Epithelial cell of prostate (primary cell): ENCODE measurements at places on chromosomes 1 and 21.
A peak's percentile ranks its signal among the peaks of the same experiment; 100 is the strongest.

DNA sequence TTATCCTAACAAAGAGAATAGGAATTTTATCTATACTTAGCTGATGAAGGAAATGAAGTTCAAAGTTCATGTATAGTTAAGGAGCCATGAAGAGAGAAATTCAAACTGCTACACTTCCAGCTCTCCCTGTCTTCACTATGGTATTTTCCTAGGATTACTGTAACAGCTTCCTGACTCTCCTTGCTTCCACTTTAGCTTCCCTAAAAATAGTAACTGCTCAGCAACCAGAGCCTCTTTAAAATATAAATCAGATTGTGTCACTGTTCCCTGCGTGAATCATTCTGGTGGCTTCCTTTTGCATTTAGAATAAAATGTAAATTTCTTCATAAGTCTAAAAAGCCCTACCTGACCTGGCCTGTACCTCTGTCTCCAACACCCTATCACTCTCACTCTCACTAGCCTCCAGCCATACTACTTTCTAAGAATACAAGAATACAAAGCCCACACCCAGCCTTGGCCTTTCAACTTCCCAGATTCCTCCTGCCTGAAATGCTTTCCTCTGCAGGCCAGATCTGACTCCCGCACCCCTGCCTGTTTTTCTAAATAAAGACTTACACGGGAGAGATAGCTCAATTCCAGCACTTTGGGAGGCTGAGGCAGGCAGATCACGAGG lies 30.5 kb downstream of the OR10J1 start:
- no peak for DNase-seq

- no peak for DNase-seq
Observed at GRCh38 chr1:163427279-163427678, 105.5 kb downstream of the NUF2 start.

DNA sequence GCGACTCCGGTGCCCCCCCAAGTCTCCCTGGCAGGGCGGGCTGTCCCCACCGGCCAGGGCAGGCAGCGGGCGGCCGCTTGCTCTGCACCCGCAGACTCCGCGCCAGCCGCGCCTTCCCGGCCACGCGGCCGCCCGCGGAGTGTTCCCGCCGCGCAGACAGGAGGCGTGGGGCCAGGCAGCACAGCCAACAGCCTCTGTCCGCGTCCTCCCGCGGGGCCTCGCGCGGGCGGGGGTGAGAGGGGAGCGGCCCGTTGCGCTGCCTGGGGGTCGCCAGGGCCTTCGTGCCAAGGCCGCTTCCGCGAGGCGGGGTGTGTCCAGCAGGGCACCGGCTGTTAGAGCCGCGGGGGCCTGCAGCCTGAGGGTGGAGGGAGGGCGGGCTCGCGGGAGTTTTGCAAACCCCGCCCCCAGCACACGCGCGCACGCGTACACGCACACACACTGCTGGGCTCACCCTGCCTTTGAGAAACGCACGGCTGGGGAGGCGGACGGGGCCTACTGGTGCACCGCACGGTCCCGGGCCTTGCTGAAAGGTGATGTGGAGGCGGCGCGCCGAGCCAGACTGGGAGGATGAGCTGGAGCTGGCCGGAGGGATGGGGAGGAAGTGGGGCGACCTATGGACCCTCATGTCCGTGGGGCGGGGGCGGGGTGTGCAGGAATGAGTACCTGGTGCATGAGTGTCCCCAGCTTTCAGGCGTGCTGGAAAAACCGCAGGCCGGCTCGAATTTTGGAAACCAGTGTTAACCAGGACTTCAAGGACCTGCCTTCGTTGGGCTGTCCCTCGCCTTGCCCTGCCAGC lies 41.5 kb downstream of the KIAA1614 start:
- DNase-seq: no peak

- no peak for DNase-seq
Observed at GRCh38 chr1:22913421-22914141, 59.1 kb downstream of the LACTBL1 start.

GRCh38 chr1:8641377-8641997 lies 176.0 kb downstream of the RERE start:
- no peak for DNase-seq

GRCh38 chr21:45543710-45544448 lies 1.6 kb upstream of the SLC19A1 start:
- no peak for DNase-seq

- DNase-seq: no peak
Observed at GRCh38 chr1:9374748-9375341, 82.2 kb downstream of the SPSB1 start.

GRCh38 chr21:45161038-45161945 lies 86.9 kb downstream of the ADARB1 start:
- no peak for DNase-seq

DNA sequence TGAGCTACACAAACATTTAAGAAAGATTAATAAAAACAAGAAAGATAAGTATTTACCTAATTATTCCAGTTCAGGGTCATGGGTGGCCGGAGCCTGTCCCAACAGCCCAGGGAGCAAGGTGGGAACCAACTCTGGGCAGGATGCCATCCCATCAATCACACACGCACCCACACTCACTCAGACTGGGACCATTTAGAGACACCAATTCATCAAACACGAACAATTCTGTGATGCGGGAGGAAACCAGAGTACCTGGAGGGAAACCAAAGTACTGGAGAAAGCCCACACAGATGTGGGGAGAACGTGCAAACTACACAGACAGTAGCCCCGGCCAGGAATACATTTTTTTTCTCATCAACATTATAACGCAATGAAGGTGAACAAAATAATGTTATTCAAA lies 16.2 kb downstream of the WASF2 start:
- DNase-seq: no peak

DNA sequence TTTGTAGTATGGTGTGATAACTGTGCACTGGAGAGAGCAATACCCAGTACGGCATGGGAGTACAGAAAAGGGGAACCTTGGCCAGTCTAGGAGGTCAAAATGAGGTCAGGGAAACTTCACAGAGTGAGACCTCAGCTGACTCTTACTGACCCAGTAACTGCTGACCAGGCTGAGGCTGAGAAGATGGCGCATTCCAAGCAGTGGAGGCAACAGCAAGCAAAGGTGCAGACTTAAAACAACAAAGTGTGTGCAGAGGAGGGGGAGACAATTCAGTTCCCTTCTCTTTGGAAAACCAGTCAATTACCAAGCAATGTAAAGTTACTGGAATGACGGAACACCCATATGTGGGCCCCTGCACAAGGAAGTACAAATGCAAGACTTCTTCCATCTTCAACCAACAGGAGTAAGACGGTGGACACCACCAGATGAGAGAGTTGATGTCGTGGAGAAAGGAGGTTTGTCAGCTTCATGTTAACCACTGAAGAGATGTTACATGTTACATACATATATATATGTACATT lies 54.6 kb upstream of the PRDX6 start:
- no peak for DNase-seq

- DNase-seq: no peak
Observed at GRCh38 chr1:196399713-196400112, 208.5 kb downstream of the KCNT2 start.

- peak; percentile 54 for DNase-seq
Observed at GRCh38 chr1:155893389-155894142, 17.6 kb downstream of the RIT1 start.

GRCh38 chr1:237962985-237963384 lies 72.3 kb upstream of the ZP4 start:
- no peak for DNase-seq

DNA sequence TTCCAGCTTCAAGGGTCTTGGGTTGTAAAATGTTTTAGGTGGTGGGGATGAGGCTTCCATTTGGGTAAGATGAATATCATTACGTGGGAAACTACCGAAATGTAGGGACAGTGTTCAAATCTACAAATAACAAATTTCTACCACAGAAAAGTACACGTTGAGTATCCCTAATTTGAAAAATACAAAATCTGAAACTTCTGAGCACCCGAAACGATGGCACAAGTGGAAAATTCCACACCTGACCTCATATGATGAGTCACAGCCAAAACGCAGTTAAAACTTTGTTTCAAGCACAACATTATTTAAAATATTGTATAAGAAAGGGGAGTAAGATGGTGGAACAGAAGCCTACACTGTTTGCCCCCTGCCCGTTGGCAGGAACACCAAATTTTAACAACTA lies 8.8 kb upstream of the HENMT1 start:
- DNase-seq: no peak

DNA sequence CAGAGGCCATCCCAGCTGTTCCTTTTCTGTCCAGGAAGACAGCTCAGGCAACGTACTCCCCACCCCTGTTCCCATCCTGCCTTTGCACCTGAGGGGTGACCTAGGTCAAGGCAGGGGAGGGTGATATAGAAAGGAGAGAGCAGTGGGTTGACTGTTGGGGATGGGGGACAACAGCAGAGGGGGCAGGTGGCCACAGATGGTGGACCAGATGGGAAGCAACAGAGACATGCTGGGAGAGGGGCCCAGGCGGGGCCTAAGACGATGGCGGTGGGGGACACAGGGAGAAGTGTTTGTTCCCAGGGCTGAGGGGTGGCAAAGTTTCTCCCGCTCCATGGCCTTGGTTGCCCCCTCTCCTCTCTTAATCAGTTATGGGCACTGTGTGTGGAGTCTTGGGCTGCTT lies 6.3 kb downstream of the CELSR2 start:
- DNase-seq: no peak

- DNase-seq: peak; percentile 24
Observed at GRCh38 chr1:99496067-99496466, 149.8 kb upstream of the PALMD start.

DNA sequence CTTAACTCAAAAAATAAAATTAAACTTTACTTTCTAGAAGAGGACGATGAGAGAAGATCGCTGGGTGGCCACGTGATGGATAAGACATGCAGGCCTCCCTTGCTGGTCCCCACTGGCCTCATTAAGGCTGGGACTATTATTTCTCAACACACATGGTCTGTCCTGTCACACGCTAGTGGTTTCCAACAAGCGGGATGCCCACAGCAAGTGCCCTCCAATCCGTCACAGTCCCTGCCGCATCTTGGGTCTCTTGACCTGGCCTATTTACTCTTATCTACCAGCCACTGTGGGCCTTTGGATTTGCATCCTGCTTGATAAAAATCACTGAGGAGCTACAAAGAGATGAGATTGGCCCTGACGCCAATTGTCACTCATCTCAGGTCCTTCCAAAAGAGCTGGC lies 30.0 kb downstream of the CAPZB start:
- no peak for DNase-seq

DNA sequence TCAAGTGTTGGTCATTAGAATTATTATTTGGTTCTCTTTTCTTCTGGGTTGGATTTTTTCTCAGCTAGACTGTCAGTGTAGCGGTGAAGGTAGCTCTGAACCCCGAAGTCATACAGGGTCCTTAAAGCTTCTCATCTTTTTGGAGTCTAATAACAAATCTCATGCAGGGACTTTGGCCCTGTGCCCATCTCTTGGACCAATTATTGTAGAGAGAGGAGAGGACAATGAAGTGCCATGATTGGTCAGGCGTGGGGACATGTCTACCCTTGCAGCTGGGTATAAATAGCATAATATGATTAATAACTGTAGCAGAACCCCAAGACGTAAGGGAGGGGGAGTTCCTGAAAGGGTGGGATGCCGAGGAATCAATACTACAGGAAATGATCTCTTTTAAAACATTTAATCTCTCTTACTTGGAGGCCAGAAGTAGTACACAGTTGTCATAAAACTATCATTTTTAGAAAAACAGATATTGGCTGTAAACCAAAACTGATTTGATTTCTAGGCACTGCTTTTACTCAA lies 8.8 kb downstream of the MAGI3 start:
- no peak for DNase-seq

GRCh38 chr1:225347123-225347683 lies 80.6 kb downstream of the LBR start:
- DNase-seq: no peak

- DNase-seq: no peak
Observed at GRCh38 chr1:64744492-64745180, at the start of gene RAVER2. Gene RAVER2 (plus strand): TSS chr1:64745075. CDS start chr1:64745173, 98 bp downstream.

GRCh38 chr21:41163091-41163490 lies 4.9 kb upstream of the BACE2 start:
- DNase-seq: no peak

DNA sequence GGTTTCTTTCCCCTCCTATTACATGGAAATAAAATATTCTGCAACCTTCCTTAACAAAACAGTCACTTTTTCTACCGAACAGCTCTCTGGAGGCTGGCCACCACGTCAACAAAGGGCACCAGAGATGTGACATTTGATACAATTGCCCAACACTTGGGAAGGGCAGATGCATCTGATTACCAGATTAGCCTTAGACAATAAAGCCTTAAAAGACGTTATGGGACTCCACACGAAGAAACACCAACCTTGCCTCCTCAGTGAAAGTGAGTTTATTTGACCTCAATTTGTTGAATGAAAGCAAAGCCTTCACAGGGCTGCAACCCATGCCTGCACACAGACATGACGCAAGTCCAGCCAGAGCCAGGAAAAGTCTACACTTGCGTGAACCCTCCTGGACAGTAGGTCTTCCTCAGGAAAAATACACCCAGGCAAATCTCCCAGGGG lies 136.1 kb downstream of the TGFBR3 start:
- no peak for DNase-seq

DNA sequence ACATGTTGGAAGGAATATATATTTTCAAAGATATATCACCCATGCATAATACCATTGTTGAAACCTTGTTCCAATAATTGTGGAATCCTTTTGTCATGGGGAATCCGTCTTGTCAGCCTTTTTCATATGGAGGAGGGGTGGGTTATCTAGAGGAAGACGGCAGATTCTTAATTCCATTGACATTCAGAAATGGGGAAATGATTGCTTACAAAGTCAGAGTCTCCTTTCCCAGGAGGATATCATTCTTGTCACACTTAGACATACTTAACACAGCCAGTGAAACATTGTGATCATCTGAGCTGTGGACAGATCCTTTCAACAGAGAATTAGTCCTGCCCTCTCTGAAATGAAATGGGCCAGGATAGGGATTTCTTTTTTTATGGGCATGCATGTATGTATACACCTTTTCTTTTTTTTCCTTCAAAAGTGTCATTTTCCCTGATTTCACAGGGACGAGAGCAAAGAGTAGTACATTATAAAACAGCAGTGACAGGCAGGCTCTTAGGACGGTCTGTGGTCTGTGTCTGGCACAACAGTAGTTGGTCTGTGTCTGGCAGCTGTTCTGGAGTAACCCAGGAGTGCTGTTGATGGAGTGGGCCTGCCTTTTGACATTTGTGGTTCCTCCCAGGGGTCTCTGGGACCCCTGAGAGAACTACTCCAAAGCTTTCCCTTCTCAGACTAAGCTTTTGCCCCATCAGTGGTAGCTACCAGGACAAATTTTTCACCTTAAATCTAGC lies 50.1 kb downstream of the VPS13D start:
- DNase-seq: no peak
